ENCODE measurements at places on chromosomes 13 and 19.

GRCh38 chr13:95833719-95834118, 156.8 kb downstream of the DNAJC3 start:
- no peak for DNase-seq

GRCh38 chr13:73089213-73089612, 30.4 kb downstream of the KLF5 start:
- DNase-seq = no peak

- no peak for DNase-seq
Measured at GRCh38 chr19:1766800-1767352, 13.6 kb downstream of the ONECUT3 start.

- DNase-seq = no peak
Measured at GRCh38 chr13:110914081-110914330, 863 bp downstream of the ANKRD10 start.

DNA sequence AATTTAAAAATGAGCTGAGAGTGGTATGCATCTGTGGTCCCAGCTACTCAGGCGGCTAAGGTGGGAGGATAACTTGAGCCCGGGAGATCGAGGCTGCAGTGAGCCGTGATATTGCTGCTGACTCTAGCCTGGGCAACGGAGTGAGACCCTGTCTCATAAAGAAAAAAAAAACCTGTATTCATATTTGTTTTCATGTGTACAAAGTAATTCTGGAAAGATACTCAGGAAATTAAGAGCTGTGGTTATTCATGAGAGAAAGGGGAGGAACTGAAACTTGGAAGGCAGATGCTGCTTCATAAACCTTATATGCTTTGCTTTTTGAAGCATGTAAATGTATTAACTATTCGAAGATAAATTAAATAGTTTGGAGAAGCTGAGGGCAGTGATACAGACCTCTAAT, 8.8 kb upstream of the RLN3 start:
- DNase-seq = no peak
